Activated CD4-positive, alpha-beta T cell treated with anti-CD3 and anti-CD28 coated beads for 24 hours (primary cell): ENCODE measurements at places on chromosomes 12 and 14.

GRCh38 chr12:106911581-106911980, 44.1 kb upstream of the TMEM263 start:
- DNase-seq: no peak

GRCh38 chr14:34997762-34998161, 15.0 kb downstream of the SRP54 start:
- no peak for DNase-seq

GRCh38 chr14:64768401-64769095, 64.3 kb downstream of the PLEKHG3 start:
- no peak for DNase-seq

GRCh38 chr14:102078831-102079699, 7.8 kb downstream of the HSP90AA1 start:
- no peak for DNase-seq

- no peak for DNase-seq
Measured at GRCh38 chr12:131720921-131721320, 10.0 kb downstream of the SFSWAP start.

- no peak for DNase-seq
Measured at GRCh38 chr12:106764220-106764619, 10.3 kb upstream of the RIC8B start.

GRCh38 chr14:91315844-91316267, 71.4 kb upstream of the GPR68 start:
- DNase-seq: peak; percentile 70

DNA sequence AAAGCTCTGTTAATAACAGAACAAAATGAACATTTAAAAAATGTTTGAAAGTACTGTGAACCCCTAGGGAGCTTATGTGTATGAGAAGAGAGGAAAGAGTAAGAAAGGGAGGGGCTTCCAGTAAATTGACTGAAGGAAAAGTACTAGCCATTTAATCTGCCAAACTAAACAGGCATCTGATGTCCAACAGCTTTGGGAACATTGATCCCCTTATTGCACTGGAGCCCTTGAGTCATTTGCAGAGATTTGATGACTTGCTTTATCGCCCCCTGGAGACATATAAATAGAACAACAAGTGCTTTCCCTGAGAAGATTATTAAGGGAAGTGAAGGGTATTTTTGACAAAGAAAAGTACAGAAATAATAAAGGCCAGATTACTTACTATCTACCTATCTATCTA, 319.3 kb upstream of the NOVA1 start:
- no peak for DNase-seq

DNA sequence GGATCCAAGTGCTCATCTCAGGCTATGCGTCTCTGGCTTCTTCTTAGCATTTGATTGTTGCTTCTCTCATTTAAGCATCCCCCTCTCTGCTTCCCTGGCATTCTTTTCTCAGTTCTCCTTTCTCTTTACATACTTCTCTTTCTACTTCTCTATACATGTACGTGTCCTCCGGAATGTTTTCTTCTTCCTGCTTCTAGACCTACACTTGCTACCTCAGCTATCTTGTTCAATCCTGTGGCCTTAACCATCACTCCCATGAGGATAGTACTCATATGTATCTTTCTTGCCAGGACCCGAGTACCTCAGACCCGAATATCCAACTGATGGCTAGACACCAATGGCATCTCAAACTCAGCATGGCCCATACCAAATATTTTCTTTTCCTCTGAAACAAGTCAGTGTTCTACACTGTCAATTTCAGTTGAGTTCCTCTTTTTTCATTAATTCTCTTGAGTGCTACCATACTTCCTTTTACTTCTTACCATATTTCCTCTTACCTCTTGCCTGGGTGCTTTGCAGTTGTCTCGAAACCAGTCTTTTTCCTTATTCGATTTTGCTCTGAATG, 115.1 kb upstream of the SLC38A2 start:
- DNase-seq: no peak

GRCh38 chr14:104678346-104678745, 11.1 kb upstream of the INF2 start:
- DNase-seq: no peak

DNA sequence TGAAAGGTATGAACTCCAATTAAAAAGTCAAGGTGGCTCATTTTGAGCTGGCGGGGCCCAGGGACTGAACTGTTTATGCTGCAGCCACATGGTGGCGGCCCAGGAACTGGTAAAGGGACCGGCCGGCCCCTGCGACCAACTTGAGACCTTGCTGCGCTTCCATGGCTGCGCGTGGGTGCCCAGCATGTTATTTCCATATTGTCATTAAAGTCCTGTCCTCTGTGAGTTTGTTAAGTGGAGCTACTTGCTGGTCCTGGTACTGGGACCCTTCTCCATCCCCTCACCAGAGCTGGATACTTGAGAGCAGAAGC, 62.3 kb downstream of the BEGAIN start:
- no peak for DNase-seq

DNA sequence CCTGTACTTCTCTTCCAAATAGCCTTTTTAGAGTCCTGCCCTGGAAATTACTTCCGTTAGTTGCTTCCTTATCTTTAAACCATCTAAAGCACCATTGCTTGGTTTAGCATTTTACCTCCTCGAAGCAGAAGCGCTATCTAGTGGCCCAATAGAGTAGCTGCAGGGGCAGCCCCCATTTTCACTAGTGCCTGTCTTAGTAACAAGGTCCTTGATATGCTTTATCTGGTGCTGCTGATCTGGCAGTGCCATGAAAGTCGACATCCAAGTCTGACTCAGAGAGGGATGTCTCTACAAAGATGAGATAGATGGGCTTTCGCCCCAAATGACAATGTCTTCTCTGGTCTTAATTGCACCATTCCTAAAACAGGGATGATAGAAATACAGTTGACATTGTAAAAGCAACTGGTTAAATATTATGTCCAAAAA, 25.0 kb upstream of the CIT start:
- DNase-seq: peak; percentile 71

DNA sequence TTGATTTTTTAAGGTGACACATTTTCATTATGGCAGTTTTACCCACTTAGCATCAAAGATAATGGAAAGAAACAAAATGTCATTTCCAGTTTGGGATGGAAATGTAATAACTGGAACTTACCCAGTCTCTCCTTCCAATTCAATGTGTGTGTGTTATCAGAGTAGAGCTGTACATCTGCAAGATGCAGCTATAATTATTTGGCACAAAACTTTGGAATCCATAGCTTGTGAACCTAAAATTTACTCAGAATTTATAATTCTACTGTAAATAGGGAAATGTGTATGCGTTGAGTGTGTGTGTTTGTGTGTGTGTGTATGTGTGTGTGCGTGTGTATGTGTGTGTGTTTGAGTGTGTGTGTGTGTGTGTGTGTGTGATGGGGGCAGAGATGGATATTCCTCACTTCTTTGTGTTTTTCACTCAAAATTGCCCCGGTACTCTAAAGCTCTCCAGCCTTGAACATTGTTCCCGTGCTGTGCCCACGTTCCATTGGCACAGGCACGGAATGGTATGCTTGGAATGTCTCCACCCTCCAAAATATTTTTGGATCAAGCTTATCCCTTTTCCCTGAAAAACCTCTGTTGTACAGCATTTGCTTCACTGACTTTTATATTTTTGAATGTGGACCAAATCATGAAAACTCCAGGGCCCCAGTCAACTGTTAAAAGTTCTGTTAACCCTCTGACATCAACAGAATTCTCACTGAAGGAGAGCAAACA, 150.2 kb upstream of the BMP4 start:
- no peak for DNase-seq

- DNase-seq: peak; percentile 100
Measured at GRCh38 chr14:99480917-99481744, at the start of gene CCNK. CCNK (plus strand) TSS chr14:99481409; CDS start chr14:99492678, 11,269 bp downstream.

- no peak for DNase-seq
Measured at GRCh38 chr12:47910981-47911380, 6.2 kb upstream of the VDR start.

DNA sequence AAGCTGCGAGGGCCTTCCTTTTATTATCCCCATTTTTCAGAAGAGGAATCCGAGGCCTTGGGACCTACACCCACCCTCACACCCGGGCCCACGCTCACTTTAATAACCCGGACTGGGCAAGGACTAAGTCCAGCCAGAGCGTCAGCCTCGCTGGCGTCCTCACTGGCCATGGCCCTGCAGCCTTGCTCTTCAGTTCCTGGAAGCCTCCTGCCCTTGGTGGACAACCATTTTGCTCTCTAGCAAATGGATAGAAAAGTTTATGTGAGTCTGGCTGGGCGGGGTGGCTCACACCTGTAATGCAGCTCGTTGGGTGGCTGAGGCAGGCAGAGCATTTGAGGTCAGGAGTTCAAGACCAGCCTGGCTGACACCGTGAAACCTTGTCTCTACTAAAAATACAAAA, 9.8 kb downstream of the RTL1 start:
- DNase-seq: no peak

- no peak for DNase-seq
Measured at GRCh38 chr14:68932231-68932630, 46.9 kb downstream of the ACTN1 start.

GRCh38 chr12:127343940-127344339, 923.0 kb upstream of the TMEM132C start:
- no peak for DNase-seq

GRCh38 chr12:21825886-21826617, 51.5 kb upstream of the KCNJ8 start:
- DNase-seq: no peak

DNA sequence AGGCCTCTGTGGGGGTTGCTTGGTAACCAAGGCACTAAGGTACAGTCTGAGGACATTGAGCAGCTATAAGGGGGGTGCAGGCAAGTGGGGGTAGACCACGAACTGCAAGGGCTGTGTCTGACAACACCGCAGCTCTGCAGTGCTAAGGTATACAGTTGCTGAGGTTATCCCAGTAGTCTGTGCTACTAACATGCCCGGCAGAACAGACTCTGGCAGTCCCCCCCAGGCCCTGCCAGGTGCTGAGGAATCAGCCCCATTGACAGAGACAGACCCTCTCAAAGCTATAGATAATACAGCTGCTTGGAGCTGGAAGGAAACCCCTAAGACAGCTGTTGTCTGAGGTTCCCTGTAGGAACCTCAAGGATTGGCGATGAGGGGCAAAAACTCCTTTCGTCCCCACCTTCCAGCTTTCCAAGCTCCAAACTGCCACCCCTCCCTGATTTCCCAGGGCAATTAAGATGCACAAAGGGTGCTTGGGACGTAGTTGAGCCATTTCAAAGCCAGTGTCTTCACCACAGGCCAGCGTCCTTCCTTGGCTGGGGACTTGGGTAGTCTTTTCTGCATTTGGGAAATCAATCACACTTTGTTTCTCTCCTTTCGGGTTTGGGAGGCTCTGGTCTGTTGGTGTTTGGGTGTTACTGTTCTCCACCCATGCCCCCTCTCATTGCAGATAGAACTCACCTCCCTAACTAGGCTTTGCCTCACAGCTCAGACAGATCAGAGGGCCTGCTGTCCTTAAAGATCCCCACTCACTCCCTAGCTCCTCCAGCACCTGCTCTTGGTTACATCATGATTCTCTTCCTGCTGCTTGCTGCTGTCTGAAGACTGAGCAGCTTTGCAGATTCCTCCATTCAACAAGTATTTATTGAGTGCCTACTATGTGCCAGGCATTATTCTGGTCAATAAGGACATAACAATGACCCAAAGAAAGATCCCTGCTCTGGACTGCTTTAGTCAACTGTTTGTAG, 2.0 kb upstream of the MYH7 start:
- DNase-seq: no peak

DNA sequence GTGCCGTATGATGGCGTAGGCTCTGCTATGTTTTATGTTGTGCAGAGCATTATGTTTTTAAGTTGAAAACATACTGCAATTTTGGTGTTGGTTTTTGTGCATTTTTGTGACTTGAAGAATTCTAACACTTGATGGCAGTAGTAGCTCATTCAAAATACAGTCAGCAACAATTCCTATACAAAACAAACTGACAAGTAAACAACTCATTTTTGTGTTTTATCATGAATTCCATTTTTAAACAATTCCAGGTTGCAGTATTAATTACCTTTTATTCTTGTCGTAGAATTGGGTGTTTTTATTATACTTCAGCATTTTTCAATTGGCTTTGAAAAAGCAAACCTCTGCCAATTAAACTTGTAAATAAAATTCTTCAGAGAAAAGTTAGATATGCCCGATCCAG, 4.1 kb upstream of the CCER1 start:
- no peak for DNase-seq

GRCh38 chr12:42868291-42868690, 278.7 kb upstream of the PRICKLE1 start:
- DNase-seq: no peak

- no peak for DNase-seq
Measured at GRCh38 chr12:15697201-15697600, 92.0 kb downstream of the EPS8 start.

DNA sequence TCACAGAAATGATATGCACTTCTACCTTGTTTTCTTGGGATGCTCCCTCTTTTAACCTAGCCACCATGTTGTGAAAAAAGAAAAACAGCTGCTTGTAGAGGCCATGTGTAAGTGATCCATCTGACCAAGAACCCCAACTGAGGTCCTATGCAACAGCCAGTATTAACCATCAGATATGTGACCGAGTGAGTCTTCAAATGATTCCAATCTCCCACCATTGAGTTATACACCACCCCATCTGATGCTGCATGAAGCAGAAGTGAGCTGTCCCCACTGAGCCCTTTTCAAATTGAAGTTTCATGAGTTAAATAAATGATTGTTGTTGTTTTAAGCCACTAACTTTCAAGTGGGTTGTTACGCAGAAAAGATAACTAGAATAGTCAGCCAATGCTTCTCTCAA, 20.6 kb upstream of the USP15 start:
- DNase-seq: no peak

- no peak for DNase-seq
Measured at GRCh38 chr14:103713304-103714062, 1.8 kb downstream of the XRCC3 start.

DNA sequence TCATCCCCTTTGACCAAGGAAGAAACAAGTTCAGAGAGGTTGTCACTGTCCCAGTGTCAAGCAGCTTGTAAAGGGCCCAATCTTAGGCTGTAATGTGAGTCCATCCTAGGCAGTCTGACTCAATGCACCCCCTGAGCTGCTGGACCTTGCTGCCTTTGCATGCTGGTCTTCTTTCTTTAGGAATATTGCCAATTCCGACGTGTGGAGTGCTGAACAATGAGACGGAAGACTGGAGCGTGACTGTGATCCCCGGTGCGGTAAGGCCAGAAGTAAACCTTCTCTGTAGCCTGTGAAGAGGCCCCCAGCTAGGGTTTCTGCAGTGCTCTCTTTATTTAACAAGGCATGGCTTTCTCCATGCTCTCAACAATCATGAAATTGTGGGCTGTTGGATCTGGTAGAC, 963 bp downstream of the TCTN2 start:
- no peak for DNase-seq

DNA sequence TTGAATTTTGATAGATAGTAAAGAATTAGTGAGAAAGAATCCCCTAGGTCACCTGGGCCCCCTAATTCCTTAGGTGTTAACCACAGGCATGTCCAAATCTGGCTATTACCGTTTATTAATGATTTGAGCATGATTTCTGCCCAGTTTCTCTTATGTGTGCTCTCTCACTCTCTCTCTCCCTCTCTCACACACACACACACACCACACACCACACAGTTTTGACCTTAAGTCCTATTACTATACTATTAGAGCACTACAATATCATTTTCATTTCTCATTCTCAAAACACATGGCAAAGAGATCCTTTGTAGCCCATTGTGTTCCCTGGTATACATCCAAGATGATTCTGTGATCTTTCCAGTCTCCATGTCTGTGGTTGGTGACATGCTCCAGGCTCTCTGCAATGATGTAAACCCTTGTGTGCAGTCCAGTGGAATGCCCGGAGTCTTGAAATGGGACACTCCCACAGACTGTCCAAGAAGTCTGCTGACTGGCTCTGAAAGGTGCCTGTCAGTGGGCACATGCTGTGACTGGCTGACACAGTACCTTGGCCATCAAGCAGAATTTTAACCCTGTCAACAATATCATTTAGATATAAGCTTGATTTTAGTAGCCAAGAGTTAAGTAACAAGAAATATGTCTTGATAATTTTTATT, 96.2 kb downstream of the FIGNL2 start:
- no peak for DNase-seq

- DNase-seq: no peak
Measured at GRCh38 chr12:3636328-3636727, 116.6 kb downstream of the CRACR2A start.
